Activated gamma-delta T cell (primary cell): ENCODE measurements at places on chromosomes 16 and 17.

DNA sequence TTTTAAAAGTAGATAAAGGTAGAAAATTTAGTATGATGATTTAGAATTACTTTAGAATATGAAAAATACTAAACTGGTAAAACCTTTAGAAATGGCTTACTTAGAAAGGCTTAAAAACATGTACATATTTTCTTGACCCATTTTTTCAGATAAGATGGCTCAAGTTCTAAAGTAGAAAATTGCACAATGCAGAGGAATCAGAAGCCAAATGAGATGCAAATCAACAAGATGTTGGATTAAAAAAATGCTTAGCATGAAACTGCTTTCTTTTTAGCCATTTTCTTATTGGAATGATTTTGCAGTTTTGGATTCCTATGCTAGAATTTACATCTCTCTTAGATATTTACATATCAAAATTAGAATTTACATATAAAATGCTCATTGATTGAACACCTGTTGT is 1.5 kb upstream of the KRTAP3-1 start:
- DNase-seq, result no peak

DNA sequence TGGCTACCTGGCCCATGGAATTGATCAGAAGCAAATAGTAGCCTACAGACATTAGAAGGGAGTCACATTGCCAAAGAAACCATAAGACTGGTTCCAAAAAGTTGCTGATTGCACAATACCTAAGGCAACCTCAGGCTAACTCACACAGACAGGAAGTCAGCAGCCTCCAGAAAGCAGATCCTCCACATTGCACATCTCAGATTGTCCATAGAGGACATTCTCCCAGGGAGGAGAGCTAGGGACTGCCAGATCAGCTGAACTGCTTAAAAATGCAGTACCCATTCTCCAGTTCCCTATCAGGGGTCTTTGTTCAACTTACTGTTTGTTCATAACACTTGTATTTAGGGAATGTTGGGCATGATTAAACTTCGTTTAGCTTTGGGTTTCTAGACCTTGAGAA is 4.2 kb downstream of the CCL3 start:
- DNase-seq, result no peak

DNA sequence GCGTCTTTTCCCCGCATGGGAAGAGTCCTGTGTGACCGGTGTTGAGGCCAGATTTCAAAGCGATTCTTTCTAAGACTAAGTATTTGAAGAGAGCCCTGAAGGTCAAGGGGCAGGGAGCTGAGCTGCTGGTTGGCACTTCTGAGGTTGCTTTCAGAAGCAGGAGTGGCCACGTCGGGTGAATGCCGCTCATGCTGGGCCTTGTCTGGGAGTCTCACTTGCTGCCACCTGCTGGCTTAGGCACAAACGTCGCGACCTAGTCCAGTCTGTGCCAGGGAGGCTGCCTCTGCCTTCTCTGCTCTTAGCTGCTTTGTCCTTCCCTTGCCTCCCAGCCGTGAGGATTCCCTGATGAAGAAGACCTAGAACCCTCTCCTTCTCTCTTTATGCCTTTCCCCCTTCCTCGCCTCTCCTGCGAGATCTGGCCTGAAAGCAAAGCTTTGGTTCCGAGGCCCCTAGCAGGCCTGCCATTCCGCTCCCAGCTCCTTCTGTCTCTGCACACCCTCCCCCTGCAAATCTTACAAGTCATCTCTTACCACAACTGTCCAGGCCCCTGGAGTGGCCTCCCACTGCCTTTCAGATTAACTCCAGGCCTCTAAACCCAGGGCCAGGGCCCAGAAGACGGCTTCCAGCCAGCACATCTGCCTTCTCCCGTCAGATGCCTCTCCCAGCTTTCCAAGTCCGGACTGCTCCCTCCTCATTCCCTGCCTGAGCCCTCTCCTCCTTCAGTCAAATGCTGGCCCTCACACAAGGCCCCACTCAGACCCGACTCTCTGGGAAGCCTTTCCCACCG is 11.4 kb downstream of the CTNS start:
- DNase-seq, result no peak

- DNase-seq, result no peak
Observed at GRCh38 chr17:73642659-73643000, 1.6 kb downstream of the SDK2 start.

GRCh38 chr17:28520687-28521086 is 14.5 kb downstream of the FOXN1 start:
- DNase-seq, result no peak

GRCh38 chr16:58885528-58886170 is 151.5 kb upstream of the GOT2 start:
- DNase-seq, result no peak
